ENCODE measurements at places on chromosomes 7 and 10.

GRCh38 chr10:105699504-105699903, 1058.4 kb downstream of the SORCS3 start:
- DNase-seq: no peak

DNA sequence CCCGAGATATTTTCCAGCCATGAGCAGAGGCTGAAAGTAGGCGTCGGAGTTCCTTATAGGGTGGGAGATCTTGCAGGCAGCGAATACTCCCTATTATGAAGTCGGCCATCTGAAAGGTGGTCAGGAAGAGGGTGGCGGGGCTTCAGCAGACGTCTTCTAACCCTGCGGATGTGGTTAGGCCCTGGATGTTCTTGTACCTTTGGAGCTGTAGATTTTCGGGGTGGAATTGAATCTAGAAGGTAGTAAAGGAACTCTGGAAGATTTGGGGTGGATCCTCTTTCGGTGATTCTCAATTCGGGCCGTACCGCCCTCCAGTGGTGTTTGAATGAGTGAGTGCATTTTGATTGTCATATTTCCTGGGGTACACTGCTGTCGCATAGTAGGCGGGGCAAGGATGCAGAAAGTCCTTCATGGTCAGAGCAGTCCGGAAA, 635 bp downstream of the NUP205 start:
- DNase-seq: peak; percentile 86

- no peak for DNase-seq
These were observed 215.6 kb downstream of the CREB5 start for GRCh38 chr7:28627896-28628295.

GRCh38 chr10:117534321-117535297, 7.9 kb upstream of the EMX2 start:
- DNase-seq: no peak

GRCh38 chr7:132838313-132838712, 243.6 kb downstream of the CHCHD3 start:
- no peak for DNase-seq

DNA sequence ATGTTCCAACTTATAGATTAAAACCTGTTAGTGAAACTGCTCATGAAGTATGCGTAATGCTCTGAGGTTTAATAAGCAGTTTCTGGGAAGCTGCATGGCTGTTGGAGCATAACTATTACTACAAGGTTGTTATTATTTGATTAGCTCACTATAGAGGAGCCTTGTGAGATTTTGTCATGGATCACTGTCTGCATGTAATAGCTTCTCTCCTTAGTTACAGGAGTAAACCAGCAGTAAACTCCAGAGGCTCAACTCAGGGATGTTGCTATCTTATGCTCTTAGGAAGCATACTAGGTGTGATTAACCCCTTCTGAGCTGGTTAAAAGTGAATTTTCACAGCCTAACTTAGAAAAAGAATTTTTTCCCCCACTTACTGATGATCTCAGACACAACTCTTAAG, 63.6 kb upstream of the IFRD1 start:
- no peak for DNase-seq

DNA sequence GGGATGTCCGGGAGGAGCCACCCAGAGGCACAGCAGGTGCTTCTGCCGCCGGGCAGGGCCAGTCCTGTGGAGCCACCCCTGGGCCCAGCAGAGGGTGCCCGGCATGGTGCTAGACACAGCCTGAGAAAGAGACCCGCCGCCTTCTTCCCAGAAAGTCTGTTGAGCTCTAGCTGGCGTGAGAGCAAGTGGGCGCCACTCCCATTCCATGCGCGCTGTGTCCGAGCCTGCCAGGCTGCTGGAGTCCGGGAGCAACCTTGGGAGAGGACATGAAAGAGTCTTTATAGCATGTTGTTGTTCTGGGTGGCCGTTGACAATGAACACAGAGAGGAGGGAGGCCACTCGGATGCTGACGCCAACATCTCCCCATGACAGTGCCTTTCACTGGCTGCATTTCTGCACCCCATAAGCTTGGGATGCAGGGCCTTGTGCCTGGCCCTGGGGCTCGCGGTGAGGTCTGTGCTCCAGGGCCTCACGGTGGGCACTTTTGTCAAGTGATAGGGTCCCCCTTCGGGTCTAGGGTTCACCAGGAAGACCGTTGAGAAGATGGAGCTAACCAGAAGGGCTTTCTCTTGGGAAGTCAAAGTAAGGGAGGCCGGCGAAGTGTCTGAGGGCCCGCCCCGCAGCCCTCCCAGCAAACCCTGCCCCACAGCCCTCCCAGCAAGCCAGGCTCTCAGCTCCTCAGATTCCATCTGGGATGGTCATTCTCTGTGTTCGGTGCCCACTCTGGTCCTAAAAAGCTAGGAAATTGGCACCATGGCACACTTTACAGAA, 47.3 kb downstream of the NKX6-2 start:
- no peak for DNase-seq

GRCh38 chr7:157002819-157003421, 7.5 kb downstream of the MNX1 start:
- no peak for DNase-seq

DNA sequence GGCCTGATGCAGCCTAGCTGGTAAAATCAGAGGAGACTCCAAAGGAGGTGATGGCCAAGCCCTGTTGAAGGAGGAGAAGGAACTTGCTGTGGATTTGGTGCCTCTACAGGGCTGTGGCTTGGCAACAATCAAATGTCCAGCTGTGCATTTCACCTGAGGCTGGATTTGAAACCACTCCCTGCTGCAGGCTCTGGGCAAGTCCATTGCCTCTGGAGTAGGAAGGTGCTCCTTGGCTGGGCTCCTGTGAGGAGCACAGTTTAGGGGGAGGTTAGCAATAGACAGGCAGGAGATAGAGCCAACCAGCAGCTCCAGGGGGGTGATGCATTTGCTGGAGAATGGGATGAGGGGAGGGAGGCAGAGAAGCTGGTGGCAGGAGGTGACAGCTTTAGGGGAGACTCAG, 26.5 kb downstream of the CDH23 start:
- DNase-seq: no peak

GRCh38 chr7:2114052-2114451, 118.7 kb downstream of the MAD1L1 start:
- DNase-seq: no peak

GRCh38 chr7:158638001-158638400, 50.4 kb upstream of the PTPRN2 start:
- no peak for DNase-seq

DNA sequence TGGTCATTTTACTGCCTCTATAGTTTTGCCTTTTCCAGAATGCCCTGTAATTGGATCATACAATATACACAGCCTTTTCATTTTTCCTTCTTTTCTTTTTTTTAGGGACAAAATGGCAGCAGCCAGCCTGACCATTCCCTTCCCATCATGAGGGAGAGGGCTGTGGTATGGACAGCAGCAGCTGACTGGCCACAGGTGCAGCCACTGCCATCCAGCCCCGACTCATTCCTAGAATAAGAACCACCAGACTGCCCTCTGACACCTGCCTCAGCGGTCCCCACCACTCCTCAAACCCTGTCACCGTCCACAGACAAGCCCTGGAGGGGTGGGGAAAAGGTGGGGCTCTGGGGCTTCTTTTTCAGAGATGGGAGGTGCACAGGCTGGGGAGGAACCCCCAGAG, 92.8 kb downstream of the EPDR1 start:
- no peak for DNase-seq

DNA sequence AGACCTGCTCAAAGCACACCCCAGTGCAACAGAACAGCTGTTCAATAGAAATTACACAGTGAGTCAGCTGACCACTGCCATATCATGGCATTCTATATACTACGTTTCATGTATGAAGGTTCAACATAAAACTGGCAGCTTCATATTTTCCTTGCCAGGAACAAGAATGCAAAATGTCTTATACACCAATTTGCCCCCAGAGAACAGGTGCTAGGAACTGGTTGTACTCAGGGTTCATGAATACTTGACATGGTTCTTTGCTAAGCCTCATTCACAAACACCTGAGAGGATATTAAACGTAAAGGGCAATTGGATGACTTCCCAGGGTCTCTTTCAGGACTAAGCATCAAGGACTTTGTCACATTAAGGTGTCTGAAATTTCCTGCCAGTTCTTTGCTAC, 6.9 kb downstream of the MYOF start:
- no peak for DNase-seq

DNA sequence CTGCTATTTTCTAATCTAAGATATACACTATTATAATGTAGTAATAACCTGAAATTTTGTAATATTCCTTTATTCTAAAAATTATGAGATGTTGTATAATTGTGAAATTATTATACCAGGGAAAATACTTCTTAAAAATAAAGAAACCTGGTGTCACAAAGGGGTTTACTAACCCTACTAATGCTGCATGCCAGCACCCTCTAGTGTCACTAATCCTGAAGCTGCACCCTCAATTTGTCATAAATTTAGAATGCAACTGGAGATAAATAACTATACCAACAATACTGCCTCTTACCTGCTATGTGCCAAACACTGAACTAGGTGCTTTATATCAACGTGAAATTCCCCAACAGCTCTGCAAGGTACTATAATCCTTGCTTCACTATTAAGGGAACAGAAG, 30.8 kb downstream of the TM9SF3 start:
- DNase-seq: no peak

DNA sequence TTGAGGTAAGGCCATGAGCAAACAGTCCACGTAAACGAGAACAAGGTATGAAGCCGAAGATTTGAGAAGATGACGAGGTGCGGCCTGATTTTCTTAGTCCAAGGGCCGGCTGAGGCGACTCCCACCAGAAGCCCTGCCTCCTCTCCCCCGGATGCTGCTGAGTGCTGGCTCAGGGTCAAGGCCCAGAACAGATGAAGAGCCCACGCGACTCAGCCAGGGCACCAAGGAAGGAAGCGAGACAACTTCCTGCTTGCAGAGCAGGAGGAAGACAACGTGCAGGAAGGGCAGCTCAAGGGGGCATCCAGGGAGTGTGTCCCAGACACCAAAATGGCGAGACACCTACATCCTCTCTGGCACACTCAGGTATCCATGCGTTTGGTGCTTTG, 99.5 kb downstream of the CYTH3 start:
- no peak for DNase-seq

DNA sequence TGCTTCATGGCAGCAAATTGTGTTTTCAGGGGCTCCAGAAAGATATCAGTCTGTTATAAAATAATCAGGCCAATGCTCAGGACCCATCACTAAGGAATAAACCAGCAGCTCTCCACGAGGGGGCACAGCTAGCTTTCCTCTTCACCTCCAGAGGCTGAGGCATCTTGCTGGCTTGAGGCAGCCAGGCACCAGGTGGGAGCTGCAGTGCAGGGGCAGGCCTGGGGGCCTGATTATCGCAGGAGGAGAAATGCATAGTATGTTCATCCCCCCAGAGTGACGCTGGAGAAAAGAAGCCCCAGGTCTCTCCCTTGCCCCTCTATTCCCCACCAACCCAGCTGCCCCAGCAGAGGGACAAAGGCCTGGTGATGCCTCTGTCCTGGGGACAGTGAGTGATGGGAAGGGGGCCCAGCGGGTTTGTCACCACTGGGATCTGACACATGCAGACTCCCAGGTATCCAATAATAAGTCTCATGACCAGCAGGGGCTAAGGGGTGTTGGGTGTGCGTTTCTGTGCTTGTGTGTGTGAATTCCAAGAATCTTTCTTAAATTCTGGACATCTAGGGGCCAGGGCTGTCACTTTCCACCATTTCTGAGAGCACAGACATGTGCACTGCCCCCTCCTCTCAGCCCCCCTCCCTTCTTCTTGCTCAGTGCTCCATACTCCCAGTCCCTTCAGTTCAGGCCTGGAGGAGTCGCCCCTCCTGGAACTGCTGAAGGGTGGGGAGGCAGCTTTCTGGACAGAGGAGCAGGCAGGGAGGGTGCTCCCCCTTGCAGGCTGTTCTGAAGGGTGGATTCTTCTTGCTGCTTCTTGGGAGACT, 128.1 kb upstream of the FAM20C start:
- DNase-seq: no peak

DNA sequence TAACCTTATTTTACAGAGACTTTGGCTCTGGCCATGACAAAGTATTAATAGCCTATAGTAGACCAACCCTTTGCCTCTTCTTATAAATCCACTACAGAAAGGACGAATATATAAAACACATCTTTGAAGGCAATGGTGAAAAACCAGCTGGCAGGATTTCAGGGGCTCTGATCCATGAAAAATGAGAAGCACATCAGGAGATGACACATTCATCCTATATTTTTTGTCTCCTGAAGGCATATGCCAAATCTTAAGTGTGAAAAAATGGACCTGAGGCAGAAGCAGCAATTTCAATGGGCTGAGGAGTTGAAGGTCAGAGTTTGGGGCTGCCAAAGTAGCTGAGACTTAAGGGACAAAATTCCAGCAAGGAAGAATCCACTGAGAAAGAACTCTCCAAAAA, 14.4 kb downstream of the RNF216 start:
- DNase-seq: no peak
